ENCODE measurements at places on chromosomes 1 and 21. TPM values are rescaled to one million over a fixed set of nuclear protein-coding genes. Genes with fewer than 3 reads are reported as not detected.

The LAMC1 gene
- total RNA-seq: 111 TPM

DNA sequence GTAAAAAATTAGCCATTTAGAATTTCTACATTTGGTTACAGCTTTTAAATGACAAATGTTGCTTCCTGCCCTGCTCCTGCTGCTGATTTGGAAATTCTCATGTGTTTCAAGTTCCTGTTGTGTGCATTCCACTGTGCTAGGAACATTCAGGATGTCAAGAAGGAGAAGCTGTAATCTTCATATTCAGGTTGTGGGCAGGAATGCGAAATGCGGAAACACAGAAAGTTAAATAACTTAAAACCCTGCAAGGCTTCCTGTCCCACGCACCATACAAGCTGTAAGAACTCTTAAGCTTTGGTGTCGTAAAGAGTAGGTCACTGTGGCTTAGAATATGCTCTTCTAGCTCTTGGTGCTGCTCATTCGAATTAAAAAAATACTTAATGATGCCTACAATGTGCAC lies 52.6 kb downstream of the S100B start:
- no peak overlapping the region for H3K27ac ChIP-seq
- H3K4me3 ChIP-seq: no peak overlapping the region
- H3K4me1 ChIP-seq: no peaks in the 10 kb centered on the region
- DNase-seq: no peak

DNA sequence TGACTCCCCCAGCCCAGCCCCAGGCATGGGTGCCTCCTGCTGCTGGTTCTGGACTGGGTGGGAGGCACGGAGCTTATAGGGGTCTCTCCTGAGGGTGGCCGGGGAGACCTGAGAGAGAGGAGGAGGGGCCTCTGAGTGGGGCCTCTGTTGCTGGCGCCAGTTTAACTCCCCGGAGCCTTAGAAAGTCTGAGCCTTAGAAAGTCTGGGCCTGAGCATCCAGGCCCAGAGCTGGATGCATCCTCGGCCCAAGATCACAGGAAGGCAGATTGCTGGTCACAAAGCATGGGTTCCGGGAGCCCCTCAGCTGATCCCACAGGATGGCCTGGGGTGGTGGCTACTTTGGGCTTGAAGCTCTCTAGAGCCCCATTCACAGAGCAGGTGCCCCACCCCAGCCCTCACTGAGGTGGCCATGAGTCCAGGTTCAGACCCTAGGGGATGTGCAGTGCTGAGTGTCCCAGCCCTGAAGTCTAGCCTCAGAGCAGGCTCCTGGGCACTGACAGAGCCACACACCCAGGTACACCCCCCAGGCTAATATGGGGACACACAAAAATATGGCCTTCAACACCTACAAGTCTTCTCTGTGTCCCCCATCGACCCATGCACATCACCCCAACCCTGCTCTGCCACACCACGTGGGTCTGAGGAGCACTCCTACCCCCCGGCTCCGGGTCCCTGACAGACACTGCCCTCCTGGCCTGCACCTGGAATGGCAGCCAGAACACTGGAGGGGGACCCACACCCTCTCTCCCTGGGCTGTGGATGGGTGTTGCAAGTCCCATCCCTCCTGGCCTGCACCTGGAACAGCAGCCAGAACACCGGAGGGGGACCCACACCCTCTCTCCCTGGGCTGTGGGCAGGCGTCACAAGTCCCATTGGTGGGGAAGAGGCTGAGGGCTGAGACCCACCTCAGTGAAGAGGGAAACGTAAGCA lies 9.7 kb downstream of the PLA2G2F start:
- no peak overlapping the region for H3K4me3 ChIP-seq
- peaks cover 9% of the 10 kb centered on the region for H3K4me1 ChIP-seq
- H3K36me3 ChIP-seq: no peaks in the 10 kb centered on the region
- DNase-seq: no peak
- no peak overlapping the region for H3K27ac ChIP-seq

- no peaks in the 10 kb centered on the region for H3K27me3 ChIP-seq
- no peak overlapping the region for H3K27ac ChIP-seq
- H3K36me3 ChIP-seq: no peaks in the 10 kb centered on the region
- DNase-seq: no peak
- no peaks in the 10 kb centered on the region for H3K4me1 ChIP-seq
- H3K4me3 ChIP-seq: no peak overlapping the region
Measured at GRCh38 chr1:29802181-29803068, 566.1 kb downstream of the PTPRU start.
